Activated T-helper 9 cell treated with anti-CD3 and anti-CD28 coated beads, Interleukin-2, amount 50 U/mL, for 16 hours (primary cell): ENCODE measurements at places on chromosomes 7 and 10.

- no peak for DNase-seq
Observed at GRCh38 chr10:99080275-99080945, 155.2 kb downstream of the HPSE2 start.

DNA sequence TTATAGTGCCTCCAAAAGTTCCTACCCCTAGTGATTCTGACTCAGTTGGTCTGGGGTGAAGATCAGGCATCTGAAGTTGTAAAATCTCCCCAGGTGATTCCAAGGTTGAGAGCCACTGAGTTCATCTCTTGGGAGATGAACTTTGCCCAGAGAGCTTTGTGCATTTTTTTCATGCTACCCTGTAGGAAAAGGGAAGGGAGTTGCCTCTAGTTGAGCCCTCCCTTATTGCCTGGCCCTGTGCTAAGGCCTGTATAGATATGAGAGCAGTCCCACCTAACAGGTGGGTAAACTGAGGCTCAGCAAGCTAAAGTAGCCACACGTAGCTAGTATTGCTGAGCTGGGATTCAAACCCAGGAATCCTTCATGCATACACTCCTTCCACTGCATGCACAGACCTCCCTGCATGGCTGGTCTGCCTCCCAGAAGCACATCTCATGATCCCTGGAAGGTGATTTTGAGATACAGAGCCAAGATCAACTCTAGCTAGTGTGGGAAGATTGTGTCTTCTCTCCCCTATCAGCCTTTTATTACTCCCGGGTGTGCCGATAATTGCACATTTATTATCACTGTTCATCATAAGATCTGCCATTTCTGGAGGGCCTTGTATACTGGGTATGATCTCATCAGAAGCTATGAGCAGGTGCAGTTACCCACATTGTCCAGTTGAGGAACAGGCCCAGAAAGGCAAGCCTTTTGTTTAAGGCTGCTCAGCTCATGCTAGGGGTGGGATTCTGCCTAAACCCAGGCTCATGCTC is 47.0 kb downstream of the TBATA start:
- no peak for DNase-seq

GRCh38 chr7:131546583-131547141 is 9.8 kb downstream of the PODXL start:
- peak; percentile 18 for DNase-seq

DNA sequence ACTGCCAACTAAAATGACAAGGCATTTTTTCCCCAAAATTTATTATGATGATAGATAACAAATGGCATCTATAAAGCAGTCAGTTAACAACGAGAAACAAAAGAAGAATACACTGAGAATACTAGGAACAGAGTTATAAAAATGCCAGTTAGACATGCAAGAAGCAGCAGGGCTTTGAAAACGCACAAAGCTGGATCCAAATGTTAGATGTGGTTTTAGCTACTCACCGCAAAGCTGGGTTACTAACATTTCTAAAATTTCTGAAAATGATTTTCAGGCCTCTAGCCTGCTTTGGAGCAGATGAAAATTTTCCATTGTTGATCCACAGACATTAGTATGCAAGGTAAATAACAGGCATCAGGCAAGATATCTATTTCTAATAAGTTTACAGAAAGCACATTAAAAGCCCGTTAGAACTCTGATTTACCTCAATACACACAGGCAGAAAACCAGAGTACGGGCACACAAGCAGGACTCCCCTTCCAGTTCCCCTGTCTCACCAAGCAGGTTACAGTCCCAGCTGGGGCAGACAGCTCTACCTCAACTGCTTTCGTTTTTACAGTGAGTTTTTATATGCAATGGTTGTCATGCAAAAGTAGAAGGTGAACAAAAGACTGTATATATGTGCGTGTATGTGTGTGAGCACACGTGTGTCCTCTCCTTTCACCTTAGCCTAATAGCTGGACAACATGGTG is 37.9 kb downstream of the GLI3 start:
- no peak for DNase-seq

DNA sequence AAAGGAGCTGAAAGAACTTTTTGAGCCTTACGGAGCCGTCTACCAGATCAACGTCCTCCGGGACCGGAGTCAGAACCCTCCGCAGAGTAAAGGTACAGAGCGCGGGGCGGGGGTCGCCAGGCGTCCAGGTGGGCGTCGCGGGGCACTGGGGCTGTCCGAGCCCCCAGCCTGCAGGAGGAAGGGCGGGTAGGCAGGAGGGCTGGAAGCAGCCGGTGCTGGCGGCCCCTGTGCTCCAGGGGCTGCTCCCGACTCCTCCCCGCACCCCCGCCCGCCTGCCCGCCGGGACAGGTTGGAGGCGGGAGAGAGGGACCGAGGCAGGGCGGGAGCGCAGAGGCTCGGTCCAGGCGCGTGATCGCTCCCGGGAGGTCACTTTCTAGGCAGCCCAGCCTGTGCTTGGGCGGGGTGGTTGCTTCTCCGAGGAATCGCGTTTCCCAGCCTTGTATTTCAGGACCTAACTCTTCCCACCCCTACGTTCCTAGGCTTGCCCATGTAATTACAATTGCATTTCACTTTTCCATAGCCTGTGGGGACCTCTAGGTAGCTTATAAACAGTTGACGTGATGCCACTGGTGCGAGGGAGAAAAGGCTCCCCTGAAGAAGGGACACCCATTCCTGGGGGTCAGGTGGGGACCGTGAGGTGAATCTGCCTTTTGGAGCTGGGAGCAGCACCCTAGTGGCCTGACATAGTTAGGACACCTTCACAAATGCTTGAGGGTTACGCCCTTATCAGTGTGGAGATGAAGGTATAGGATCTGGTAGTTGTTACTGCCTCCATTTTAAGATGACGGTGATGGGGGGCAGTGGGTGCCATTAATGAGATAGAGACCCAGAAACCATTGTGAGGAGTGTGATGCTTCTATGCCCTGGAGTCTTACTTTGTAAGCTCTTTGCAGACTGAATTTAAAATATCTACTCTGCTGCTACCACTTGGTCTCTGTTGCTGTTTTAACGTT is 148.2 kb downstream of the CELF2 start:
- peak; percentile 59 for DNase-seq

DNA sequence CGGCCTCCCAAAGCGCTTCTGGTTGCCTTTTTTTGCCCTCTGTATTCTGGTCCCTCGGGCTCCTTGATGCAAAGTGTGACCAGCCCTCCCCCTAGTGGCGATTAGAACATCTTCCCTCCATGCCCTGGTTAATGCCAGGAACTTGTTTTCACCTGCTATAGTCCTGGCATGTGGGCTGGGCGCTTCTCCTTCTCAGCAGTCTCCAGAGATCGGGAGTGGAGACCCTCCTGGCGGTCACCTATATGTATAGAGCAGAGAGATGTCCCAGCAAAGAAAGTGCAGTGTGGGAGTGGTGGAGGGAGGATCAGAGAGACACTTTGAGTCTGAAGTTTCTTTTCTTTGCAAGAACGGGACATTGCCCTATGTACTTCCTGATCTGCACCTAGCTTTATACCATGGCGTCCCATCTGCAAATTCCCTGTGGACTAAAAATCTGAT is 264.1 kb downstream of the OTUD1 start:
- no peak for DNase-seq

DNA sequence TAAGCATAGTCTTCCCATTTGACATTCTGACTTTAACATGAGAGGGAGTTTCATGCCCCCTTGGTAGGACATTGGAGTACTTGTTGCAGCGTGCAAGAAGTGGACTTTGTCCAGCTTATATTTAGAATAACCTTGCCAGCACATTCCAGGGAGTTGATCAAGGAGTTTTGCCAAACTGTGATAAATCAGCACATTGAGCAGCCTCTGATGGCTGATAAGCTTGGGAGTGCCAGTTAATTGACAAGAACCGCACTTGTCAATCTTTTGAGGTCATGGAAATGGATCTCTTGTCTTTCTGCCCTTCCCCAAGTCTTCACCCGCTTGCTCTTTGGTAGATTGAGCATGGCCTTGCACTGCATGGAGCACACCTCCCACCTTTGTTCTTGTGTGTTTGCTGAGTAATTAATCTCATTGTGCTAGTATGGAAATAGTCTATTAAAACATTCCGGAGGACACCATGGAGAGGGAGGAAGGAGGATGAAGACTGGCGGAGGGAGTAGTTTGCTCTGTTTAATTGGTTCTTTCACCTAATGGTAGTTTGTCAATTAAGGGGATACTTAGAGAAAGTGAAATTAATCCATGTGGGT is 668.5 kb upstream of the GALNT17 start:
- no peak for DNase-seq

DNA sequence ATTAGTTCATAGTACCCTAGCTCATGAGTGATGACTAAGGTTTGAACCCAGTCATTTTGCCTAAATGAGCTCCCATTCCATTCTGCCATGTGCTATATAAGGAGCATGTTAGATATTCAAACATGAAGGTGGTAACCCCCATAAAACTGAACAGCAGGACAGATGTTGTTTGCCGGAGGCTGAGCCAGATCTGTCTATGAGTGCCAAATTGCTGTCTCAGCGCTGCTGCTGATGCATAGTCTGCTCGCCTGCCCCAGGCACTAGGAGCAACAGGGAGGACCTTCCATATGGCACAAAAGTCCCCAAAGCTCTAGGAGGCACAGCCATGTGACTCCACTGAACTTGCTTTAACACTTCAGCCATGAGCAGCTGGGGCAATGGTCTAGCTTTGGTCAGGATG is 466.0 kb upstream of the GHITM start:
- no peak for DNase-seq

- no peak for DNase-seq
Observed at GRCh38 chr7:96667026-96667425, 42.6 kb downstream of the SEM1 start.

DNA sequence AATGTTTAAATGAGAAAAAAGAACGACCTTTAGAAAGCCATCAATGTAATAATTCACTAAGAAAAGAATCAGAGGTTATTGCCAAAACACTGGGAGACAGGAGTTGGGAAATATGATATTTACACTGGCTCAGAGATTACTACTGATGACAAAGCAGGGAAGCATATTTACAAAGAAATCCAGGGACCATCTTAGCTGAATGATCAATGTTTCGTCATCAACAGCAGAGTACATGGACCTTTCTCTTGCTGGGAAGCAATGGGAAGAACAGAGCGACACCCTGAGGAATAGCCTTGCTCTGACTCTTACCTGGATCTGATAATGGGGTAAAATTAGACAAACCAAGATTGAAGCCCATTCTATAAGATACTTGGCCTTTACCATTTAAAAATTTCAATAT is 1293.5 kb downstream of the XPNPEP1 start:
- DNase-seq: no peak

DNA sequence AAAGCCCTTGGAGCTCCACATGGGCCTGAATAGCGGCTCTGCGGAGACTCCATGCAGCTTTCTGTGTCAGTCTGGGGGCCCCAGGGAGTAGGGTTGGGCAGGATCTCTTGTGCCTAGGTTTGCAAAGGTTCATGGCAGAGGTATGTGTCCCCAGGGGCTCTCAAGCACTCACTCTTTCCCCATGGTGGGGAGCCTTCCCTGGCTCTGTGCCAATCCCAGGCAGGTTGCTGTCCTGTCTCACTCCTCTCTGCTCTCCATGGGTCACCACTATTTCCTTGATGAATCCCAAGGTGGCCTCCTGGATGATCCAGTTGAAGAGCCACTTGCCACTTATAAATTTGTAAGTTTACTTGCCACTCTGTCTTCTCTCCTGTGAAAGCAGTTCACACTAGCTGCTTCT is 238.4 kb downstream of the CCDC7 start:
- no peak for DNase-seq

DNA sequence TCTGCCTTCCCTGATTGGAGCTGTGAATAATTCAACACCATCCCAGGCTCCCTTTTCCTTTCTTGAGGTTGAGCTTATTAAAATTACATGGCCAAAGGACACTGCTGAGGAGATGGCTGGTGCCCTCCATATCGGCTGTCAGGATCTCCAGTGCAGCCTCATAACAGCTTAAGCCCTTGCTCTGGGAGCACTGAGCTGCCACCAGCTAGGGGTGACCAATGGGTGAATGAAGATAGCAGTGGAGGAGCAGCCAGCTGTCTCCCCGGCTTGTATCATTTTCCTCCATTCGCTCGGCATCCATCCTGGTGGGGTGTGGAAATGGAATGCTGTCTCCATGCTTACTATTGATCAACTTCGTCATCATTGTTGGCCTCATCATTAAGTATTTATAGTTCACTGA is 154.6 kb downstream of the TMEM178B start:
- no peak for DNase-seq

GRCh38 chr7:28813243-28813962 is 144.7 kb downstream of the TRIL start:
- DNase-seq: no peak

- no peak for DNase-seq
Observed at GRCh38 chr7:127887631-127888030, 143.6 kb downstream of the LRRC4 start.

DNA sequence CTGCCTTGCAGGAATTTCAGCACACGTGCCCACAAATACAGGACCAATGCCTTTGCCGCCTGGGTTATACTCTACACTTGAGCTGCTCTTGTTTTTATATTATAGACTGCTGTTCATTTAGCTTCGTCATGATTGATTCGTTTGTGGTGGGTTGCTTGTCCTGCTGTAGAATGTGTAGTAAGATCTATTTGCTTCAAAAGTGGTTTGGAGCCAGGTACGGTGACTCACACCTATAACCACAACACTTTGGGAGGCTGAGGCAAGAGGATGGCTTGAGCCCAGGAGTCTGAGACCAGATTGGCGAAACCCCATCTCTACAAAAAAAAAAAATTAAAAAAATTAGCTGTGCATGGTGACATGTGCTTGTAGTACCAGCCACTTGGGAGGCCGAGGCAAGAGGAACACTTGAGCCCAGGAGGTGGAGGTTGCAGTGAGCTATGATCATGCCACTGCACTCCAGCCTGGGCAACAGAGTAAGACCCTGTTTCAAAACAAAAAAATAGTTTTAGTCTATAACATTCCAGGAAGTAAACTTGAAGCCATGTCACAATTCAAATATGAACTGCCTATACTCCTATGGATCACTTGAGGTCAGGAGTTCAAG is 9.0 kb upstream of the RHBDD2 start:
- no peak for DNase-seq

GRCh38 chr10:125866421-125867029 is 14.6 kb downstream of the DHX32 start:
- DNase-seq: no peak

DNA sequence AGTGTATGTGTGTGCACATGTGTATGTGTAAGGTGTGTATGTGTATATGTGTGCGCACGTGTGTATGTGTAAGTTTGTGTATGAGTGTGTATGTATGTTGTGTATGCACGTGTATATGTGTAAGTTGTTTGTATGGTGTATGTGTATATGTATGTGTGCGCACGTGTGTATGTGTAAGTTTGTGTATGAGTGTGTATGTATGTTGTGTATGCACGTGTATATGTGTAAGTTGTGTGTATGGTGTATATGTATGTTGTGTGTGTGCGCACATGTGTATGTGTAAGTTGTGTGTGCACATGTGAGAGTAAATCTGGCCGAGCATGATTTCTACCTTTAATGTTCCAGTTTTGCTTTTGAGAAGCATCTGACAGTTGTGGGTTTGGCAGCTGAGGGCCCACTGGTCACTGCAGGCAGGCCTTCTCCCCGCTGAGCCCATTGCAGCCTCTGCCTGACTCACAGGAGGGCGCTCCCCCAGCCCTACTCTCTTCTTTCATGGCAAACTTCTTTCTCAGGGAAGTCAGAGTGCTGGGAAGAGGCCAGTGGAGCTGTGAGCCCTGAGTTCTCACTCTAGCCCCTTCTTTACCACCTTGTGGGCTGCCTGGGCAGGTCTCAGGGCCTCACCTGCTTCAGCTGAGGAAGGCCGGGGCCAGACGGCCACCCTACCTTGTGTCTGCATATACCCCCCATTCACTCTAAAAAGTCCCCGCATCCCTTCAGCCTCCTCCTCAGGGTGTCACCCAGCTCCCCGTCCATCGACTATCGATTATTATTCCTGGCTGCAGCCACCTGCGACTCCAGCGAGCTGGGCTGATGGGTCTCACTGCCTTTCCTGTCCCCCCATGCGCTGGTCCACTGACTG is 11.2 kb downstream of the WDR86 start:
- no peak for DNase-seq
